ENCODE measurements at places on chromosomes 3 and 15. TPM values are rescaled to one million over a fixed set of nuclear protein-coding genes. Genes with fewer than 3 reads are reported as not detected.

- no peak overlapping the region for H3K4me3 ChIP-seq
- no peaks in the 10 kb centered on the region for H3K36me3 ChIP-seq
- H3K4me1 ChIP-seq: no peaks in the 10 kb centered on the region
- DNase-seq: no peak
These were observed 93.3 kb downstream of the ADAMTSL3 start for GRCh38 chr15:83747050-83747717.

GRCh38 chr3:105332961-105333360 lies 33.7 kb upstream of the ALCAM start:
- H3K36me3 ChIP-seq: no peaks in the 10 kb centered on the region
- DNase-seq: no peak
- no peak overlapping the region for H3K27ac ChIP-seq
- no peaks in the 10 kb centered on the region for H3K4me1 ChIP-seq
- no peaks in the 10 kb centered on the region for H3K27me3 ChIP-seq

The TSC22D2 gene
- 9.1 TPM for total RNA-seq

DNA sequence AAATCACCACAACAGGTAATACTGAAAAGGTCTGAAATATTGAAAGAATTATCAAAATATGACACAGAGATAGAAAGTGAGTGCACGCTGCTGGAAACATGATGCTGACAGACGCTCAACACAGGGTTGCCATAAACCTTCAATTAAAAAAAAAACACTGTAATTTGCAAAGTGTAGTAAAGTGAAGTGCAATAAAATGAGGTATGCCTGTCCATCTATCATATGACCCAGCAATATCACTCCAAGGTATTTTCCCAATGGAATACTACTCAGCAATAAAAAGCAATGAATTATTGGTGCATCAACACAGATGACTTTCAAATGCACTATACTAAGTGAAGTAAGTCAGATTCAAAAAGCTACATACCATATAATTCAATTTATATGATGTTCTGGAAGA lies 47.6 kb upstream of the SLC12A8 start:
- H3K4me1 ChIP-seq: no peaks in the 10 kb centered on the region
- H3K4me3 ChIP-seq: no peak overlapping the region
- DNase-seq: no peak
- no peaks in the 10 kb centered on the region for H3K36me3 ChIP-seq
- H3K27ac ChIP-seq: no peak overlapping the region

- peak; percentile 24 for DNase-seq
- no peak overlapping the region for H3K4me3 ChIP-seq
- no peaks in the 10 kb centered on the region for H3K36me3 ChIP-seq
- H3K27ac ChIP-seq: no peak overlapping the region
- H3K4me1 ChIP-seq: peaks cover 32% of the 10 kb centered on the region
These were observed 2.4 kb downstream of the SLCO3A1 start for GRCh38 chr15:91855684-91856489.

GRCh38 chr3:56942523-56942922 lies 117.9 kb upstream of the SPATA12 start:
- no peak overlapping the region for H3K4me3 ChIP-seq
- H3K27ac ChIP-seq: no peak overlapping the region

GRCh38 chr15:95105229-95105628 lies 873.9 kb downstream of the MCTP2 start:
- H3K4me3 ChIP-seq: no peak overlapping the region
- DNase-seq: no peak
- no peaks in the 10 kb centered on the region for H3K27me3 ChIP-seq
- no peaks in the 10 kb centered on the region for H3K4me1 ChIP-seq
- no peaks in the 10 kb centered on the region for H3K36me3 ChIP-seq

- peaks cover 12% of the 10 kb centered on the region for H3K4me1 ChIP-seq
- no peaks in the 10 kb centered on the region for H3K27me3 ChIP-seq
- DNase-seq: no peak
- H3K4me3 ChIP-seq: no peak overlapping the region
- H3K27ac ChIP-seq: no peak overlapping the region
- H3K36me3 ChIP-seq: no peaks in the 10 kb centered on the region
These were observed 2.2 kb upstream of the MB21D2 start for GRCh38 chr3:192919901-192920300.

The GORASP1 gene
- total RNA-seq: 38.4 TPM

The CLDN16 gene
- total RNA-seq: 4.4 TPM

GRCh38 chr15:56496635-56497034 lies 31.7 kb upstream of the MNS1 start:
- peaks cover 6% of the 10 kb centered on the region for H3K4me1 ChIP-seq
- DNase-seq: peak; percentile 11
- H3K4me3 ChIP-seq: no peak overlapping the region
- no peaks in the 10 kb centered on the region for H3K36me3 ChIP-seq
- H3K27me3 ChIP-seq: no peaks in the 10 kb centered on the region
- H3K27ac ChIP-seq: no peak overlapping the region

The XYLB gene
- total RNA-seq: 7.8 TPM

The IL5RA gene
- total RNA-seq: not detected

GRCh38 chr3:133280586-133280985 lies 119.3 kb upstream of the BFSP2 start:
- no peaks in the 10 kb centered on the region for H3K36me3 ChIP-seq
- no peak for DNase-seq
- no peaks in the 10 kb centered on the region for H3K4me1 ChIP-seq
- H3K4me3 ChIP-seq: no peak overlapping the region
- H3K27me3 ChIP-seq: no peaks in the 10 kb centered on the region

DNA sequence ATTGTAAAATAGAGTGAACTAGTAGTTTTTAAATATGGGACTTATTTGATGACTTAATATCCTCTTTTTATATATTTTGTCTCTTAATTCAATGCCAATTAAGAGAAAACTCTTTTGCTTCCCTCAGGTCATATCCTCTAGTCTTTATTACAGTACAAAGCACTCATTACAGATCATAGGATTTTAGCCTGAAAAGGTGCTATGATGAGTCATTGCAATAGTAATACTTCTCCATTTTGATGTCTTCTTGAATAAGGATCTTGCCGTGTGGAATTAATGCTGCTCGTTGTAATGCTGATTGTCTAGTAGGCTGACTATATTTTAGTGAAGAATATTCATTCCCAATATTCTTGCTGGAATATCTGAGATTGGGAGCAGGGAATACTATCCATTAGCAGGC lies 612.2 kb upstream of the GOLIM4 start:
- no peaks in the 10 kb centered on the region for H3K4me1 ChIP-seq
- no peak overlapping the region for H3K4me3 ChIP-seq
- no peaks in the 10 kb centered on the region for H3K36me3 ChIP-seq
- no peak overlapping the region for H3K27ac ChIP-seq
- H3K27me3 ChIP-seq: no peaks in the 10 kb centered on the region

DNA sequence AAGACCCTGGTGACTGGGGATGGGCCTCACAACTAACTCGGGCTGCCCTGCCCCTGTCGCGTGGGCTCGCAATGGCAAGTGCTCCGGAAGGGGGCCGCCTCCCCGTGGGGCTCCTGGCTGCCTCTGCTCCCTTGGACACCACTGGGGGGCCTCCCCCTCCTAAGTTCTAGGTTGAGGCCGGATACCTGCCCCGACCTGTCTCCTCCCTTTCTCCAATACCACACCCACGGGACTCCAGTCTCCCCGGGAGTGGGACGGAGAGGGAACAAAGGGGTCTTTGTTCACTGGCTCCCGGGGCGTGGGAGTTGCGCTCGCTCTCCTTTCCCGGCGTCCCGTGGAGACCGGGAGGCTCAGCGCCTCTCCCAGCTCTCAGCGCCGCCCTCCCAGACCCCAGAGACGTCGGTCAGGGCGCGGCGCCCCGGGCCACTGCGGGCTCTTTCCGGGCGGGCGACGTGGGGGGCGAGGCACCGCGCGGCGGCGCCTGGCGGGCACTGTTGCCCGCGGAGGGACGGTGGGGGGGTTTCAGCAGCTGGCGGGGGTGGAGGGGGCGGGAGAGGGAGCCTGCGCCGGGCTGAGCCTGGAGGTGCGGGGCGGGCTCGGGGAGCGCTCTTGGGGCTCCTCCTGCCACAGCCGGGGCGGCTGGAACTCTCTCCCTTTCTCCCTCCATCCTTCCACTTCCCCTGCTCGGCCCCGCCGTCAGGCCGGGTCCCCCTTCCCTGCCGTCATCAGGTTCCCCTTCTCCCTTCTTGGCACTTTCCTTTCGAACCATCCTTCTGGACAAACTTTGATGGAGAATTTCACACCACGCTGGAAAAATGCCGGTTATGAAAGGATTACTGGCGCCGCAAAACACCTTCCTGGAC lies at the start of gene KCNH8:
Gene KCNH8 (plus strand): TSS at position 606 of the 863 bp plus-strand sequence. CDS start 210 bp downstream, at position 816.
- peak within 1 kb of the TSS; percentile 64 for H3K4me3 ChIP-seq
- H3K4me1 ChIP-seq: peaks cover 23% of the 10 kb centered on the region
- DNase-seq: peak; percentile 57
- no peaks in the 10 kb centered on the region for H3K27me3 ChIP-seq

- H3K36me3 ChIP-seq: no peaks in the 10 kb centered on the region
- H3K27me3 ChIP-seq: no peaks in the 10 kb centered on the region
- no peak for DNase-seq
- no peak overlapping the region for H3K4me3 ChIP-seq
- H3K27ac ChIP-seq: no peak overlapping the region
- H3K4me1 ChIP-seq: peaks cover 43% of the 10 kb centered on the region
These were observed 90.2 kb upstream of the TGFBR2 start for GRCh38 chr3:30516238-30516637.

- no peak overlapping the region for H3K4me3 ChIP-seq
- no peaks in the 10 kb centered on the region for H3K36me3 ChIP-seq
- H3K27me3 ChIP-seq: no peaks in the 10 kb centered on the region
- no peak overlapping the region for H3K27ac ChIP-seq
These were observed 249.9 kb downstream of the CACNA2D3 start for GRCh38 chr3:54372232-54372631.

The ADIPOQ gene
- total RNA-seq: 188 TPM

DNA sequence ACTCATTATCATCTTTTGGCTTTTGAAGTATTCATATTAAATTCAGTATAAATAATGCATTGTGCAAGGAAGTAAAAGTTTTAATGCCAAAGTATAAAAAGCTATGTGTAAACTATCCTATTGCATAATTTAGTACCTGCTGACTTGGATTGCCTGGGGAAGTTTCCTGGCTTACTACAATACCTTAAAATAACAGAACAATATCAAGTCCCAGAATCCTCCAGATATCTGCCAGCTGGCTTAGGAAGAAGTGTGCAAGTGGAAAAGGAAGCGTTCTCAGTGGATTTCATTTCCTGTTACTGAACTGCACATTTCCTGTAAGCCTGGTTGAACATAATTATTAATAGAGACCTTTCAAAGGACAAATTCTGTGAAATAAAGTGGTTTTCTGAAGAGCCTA lies 236.7 kb downstream of the ADAMTSL3 start:
- no peaks in the 10 kb centered on the region for H3K27me3 ChIP-seq
- no peaks in the 10 kb centered on the region for H3K36me3 ChIP-seq
- H3K27ac ChIP-seq: no peak overlapping the region
- peaks cover 17% of the 10 kb centered on the region for H3K4me1 ChIP-seq
- no peak for DNase-seq
- H3K4me3 ChIP-seq: no peak overlapping the region

The ANKRD63 gene
- total RNA-seq: not detected

DNA sequence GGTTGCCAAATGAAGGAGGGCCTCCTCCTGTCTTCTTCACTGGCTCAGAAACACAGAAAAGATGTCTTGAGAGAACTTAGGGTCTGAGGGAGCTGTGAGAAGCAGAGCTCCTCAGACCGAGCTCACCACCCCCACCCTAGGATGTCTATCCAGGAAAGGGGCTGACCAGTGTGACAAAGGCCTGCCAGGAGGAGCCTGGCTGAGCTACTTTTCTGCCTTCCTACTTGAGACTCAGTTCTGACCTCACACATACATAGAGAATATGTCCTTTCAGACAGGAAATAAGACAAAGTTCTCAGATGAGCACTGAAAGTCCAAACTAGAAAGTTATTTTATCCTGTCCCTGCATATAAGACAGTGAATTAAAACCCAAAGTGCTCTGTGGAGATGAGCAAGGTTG lies 54.5 kb downstream of the KIF9 start:
- no peak for DNase-seq
- no peaks in the 10 kb centered on the region for H3K27me3 ChIP-seq
- no peaks in the 10 kb centered on the region for H3K4me1 ChIP-seq
- H3K36me3 ChIP-seq: no peaks in the 10 kb centered on the region
- H3K4me3 ChIP-seq: no peak overlapping the region

DNA sequence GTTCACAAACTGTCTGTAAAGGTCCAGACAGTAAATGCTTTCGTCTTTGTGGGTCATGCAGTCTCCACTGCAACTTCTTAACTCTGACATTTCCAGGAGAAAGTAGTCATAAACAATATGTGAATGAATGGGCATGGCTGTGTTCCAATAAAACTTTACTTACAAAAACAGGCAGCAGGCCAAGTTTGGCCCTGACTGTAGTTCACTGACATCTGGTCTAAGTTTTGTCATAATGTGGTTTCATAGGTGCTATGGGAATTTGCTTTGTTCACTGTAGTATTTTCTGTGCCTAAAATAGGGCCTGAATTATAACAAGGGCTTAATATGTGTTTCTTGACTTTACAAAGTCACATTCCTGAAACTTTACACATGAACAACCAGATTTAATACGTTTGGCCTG lies 186.0 kb upstream of the KBTBD8 start:
- no peak for DNase-seq
- H3K4me3 ChIP-seq: no peak overlapping the region
- H3K4me1 ChIP-seq: peaks cover 30% of the 10 kb centered on the region
- H3K27me3 ChIP-seq: no peaks in the 10 kb centered on the region

- no peaks in the 10 kb centered on the region for H3K27me3 ChIP-seq
- no peak overlapping the region for H3K4me3 ChIP-seq
- H3K27ac ChIP-seq: no peak overlapping the region
- no peak for DNase-seq
These were observed 274.5 kb downstream of the NEK10 start for GRCh38 chr3:27094721-27095120.

- no peaks in the 10 kb centered on the region for H3K36me3 ChIP-seq
- DNase-seq: no peak
- no peak overlapping the region for H3K27ac ChIP-seq
- no peak overlapping the region for H3K4me3 ChIP-seq
- H3K4me1 ChIP-seq: no peaks in the 10 kb centered on the region
These were observed 97.1 kb downstream of the CD47 start for GRCh38 chr3:107993771-107994170.

- H3K36me3 ChIP-seq: no peaks in the 10 kb centered on the region
- no peak for DNase-seq
- H3K4me3 ChIP-seq: no peak overlapping the region
- H3K27ac ChIP-seq: no peak overlapping the region
These were observed 29.8 kb upstream of the SLC25A36 start for GRCh38 chr3:140911822-140912221.

The IMPG2 gene
- 0.33 TPM for total RNA-seq

DNA sequence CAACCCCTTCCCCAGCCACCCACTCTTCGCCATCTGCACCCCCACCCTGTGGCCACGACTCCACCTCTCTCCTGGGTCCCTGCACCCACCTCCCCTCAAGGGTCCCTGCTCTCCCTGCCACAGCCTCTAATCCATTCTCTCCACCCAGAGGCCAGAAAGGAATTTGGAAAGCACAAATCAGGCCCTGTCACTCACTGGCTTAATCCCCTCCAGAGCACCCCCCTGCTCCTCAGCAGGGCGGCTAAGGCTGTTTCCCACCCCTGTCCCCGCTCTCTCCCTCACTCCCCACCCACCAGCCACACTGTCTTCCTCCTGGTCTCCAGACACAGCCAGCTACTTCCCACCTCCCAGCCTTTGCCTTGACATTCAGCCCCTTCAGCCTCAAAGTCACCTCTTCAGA lies 150.0 kb upstream of the LINGO1 start:
- no peak overlapping the region for H3K4me3 ChIP-seq
- DNase-seq: no peak
- no peaks in the 10 kb centered on the region for H3K36me3 ChIP-seq
- no peaks in the 10 kb centered on the region for H3K4me1 ChIP-seq
- H3K27ac ChIP-seq: no peak overlapping the region

GRCh38 chr15:99121207-99121606 lies 16.3 kb downstream of the SYNM start:
- no peaks in the 10 kb centered on the region for H3K27me3 ChIP-seq
- DNase-seq: no peak
- no peaks in the 10 kb centered on the region for H3K36me3 ChIP-seq
- no peak overlapping the region for H3K27ac ChIP-seq
